ENCODE measurements at places on chromosomes 12 and 14.

DNA sequence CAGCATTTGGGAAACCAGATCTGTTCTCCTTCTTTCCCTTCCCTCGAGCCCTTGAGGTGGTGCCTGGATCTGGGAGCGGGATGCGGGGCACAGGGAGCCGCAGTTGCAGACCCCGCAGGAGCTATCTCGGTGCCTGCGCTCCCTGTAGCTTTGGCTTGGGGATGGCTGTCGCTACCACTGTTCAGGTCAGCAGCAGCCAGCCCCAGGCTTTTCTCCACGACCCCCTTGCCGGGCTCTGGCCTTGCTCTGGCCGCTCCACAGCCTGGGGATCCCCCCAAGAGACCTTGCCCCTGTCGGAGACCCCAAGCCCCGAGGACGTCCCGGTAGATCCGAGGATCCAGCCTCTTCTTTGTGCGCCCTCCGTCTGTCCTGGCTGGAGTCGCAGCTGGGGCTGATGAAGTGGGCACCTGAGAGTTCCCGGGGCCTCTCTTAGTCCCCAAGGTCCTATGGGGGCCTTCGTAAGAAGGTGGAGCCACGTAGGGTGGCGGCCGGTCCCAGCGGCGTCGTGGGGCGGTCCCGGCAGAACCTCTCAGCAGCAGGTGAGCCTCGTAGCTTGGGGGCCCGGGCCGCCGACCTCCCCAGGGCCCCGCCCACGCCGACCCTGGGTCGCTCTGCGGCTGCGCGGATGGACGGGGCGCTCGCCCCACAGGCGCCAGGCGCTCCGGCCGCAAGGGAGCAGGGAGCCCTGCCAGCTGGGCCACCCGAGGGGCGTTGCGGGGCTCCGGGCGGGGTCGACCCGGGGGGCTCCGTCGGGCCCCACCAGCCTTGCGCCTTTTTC, 1.3 kb downstream of the DDN start:
- DNase-seq = peak; percentile 65

GRCh38 chr14:50113381-50114035, 2.9 kb downstream of the VCPKMT start:
- DNase-seq = no peak

- DNase-seq = no peak
These were observed 33.9 kb upstream of the LDHB start for GRCh38 chr12:21691515-21691914.

- no peak for DNase-seq
These were observed 32.1 kb upstream of the PWP1 start for GRCh38 chr12:107653519-107653918.

DNA sequence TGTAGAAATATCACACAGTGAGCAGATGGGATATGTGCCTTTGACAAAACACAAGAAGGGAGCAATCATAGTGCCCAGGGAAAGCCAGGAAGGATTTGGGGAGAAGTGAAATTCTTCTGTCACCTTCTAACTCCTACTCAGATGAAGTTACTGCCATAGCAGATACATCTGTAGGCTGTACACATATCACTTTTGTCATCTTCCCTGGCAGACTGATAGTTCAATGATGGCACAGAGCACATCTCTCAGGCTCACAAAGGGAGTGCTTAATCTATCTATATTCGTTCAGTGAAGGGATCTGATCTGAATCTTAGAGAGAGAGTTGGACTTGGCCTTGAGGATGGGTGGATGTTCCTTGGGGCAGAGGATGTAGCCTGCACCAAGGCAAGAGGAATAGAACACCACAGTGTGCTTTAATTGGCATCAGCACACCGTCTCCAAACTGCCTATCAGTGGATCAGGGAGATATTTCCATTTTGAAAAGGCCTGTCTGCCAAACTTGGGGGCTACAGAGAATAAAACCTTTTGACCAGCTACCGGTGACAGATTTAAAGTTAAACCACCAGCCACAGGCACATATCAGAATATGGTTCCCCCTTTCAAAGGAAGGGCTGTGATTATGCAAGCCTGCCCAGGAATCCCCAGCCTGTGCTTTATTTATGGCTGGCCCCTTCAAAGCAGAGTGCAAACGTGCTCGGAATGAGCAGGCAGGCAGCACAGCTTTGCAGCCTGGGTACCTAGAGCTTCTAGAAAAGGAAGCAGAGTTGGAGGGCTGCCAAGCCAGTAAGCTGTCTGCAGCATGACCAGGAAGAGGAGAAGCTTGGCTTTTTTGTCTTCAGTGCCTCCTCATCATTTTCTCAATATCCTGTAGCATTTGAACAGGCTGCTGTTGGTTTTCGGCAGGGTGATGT, 165.5 kb upstream of the DYRK2 start:
- DNase-seq = peak; percentile 50

- no peak for DNase-seq
These were observed 131.1 kb upstream of the VRK1 start for GRCh38 chr14:96666088-96666487.

DNA sequence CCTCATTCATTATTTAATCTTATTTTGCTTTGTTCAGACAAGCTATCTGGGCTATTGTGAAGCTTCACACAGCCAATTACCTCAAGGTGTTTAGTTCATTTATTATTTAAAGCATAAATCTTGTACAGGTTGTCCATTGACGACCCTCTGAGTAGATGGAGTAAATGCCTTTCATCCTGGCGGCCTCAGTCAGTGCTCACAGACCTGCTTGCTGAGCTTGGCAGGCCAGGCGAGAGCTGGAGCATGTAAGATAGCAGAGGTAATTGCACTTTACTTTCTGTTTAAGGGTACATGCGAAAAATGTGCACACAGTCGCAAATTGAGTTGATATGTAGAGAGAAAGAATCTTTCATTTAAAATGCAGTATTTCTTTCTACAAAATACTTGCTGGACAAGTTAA, 224.4 kb downstream of the NPAS3 start:
- DNase-seq = no peak

GRCh38 chr12:108447168-108447832, 67.8 kb upstream of the FICD start:
- DNase-seq = no peak

DNA sequence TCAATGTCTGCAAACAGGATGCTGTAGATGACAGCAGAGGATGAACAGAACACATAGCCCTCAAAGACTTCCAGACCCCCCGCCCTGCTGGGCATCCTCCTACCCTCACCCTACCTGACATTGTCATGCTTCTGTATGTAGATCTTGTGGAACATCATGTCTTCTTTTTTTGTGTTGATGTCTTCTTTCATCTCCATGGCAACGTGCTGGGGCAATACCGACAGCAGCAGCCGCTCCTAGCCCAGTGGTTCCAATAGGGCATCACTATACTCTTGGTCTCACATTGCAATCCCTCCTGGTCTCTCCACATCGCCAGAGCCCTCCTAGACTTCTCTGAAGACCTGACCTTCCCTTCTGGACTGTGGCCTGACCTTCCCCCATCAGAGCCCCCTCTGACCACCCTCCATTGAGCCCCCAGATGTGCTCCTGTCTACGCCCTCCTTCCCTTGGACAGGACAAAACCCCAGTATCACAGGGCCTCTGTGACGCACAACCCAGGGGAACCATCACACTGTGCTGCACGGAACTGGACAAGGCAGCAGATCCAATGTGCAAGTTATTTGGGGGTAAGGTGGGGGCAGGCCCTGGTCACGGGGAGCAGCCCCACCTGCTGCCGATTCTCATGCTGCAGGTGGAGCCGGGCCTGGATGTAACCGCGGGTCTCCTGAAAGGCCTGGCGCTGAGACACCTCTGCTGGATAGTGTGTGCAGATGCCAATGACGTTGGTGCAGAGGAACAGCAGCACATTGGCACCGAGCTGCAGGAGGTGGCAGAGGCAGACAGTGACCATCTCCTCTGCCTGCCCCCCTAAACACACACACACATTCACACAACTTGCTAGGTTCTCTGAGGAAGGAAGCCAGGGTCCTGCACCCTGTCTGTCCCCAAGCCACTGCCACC, 11.1 kb downstream of the ADCY6 start:
- DNase-seq = no peak

GRCh38 chr12:128830505-128830893, 6.7 kb upstream of the SLC15A4 start:
- DNase-seq = no peak

DNA sequence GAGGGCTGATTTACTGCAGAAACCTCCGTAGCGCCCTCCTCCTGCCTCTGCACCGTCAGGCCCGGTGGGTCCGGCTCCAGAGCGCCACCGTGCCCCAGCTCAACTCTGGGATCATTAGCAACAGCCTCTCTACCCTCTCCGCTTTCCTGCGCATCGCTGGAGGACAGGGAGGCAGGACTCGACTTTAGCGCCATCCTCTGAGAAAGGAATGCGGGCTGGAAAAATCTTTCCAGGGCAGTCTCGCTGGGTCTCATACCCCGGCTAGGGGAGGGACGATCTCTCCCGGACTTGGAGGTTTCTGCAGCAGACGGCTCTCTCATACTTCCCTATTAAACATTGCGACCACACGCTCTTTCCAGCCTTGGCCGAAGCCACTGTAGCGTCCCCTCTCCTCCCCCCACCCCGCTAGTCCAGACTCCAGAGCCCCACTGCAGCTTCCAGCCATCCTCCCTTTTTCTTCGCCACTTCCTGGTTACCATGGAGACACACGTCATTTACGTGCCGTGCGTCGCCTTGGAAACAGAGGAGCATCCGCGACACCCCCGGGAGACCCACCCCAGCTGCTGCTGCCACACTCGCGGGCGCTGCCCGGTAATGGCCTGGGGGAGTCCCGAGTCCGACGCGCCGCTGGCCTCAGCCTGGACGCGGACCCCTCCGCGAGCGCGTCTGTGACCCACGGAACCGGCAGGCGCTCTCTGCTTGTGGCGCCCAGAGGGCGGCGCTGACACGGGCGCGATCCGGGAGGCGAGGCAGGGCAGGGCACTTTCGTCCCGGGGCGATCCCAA, at the start of gene CCDC184:
CCDC184 (plus strand) TSS at position 554 of the 785 bp plus-strand sequence. CDS start 479 bp downstream, outside the sequence.
- DNase-seq = peak; percentile 69

DNA sequence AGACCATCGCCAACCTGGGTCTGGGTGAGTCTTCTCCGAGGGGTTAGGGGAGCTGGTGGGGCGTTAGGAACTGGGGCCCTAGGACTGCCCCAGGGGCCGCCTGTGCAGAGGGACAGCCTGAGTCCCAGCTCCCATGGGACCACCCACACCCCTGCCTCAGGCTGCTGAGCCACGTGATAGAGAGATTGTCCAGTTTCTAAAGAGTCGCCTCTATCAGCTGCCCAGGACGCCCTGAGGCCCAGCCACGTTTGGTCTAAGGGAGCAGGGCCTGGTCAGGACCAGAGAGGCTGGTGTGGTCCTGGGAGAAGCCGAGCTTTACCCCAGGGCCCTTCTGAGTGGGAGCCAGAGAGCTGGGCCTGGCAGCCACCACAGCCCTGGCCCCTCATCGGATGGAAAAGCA, 107.1 kb downstream of the LGMN start:
- no peak for DNase-seq

DNA sequence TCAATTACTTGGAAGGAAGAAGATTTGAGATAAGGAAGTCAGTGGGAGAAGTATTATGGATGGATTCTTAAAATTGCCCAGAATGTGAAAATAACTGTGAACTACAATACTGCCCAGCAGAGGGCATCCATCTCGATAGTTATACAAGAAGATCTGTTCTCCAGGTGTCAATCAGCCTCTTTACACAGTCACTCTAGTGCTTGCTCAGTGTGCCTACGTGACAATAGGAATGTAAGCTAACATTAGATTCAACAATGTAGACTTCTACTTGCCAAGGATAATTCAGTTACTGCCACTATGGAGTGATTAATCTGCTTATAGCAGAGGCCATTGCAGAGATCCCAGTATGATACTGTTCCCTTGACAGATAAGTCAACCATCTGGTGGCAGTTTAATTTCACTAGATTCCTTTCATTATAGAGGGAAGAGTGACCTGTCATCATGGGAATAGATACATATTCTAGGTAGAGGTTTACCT, 10.6 kb upstream of the MAP4K5 start:
- DNase-seq = peak; percentile 37

GRCh38 chr12:71283883-71284282, 126.1 kb upstream of the TSPAN8 start:
- no peak for DNase-seq

- no peak for DNase-seq
These were observed 106.8 kb downstream of the DAD1 start for GRCh38 chr14:22482085-22482694.
